ENCODE measurements at places on chromosomes 13 and 19.

- no peak for DNase-seq
Observed at GRCh38 chr19:39847525-39847924, 1.3 kb upstream of the FBL start.

DNA sequence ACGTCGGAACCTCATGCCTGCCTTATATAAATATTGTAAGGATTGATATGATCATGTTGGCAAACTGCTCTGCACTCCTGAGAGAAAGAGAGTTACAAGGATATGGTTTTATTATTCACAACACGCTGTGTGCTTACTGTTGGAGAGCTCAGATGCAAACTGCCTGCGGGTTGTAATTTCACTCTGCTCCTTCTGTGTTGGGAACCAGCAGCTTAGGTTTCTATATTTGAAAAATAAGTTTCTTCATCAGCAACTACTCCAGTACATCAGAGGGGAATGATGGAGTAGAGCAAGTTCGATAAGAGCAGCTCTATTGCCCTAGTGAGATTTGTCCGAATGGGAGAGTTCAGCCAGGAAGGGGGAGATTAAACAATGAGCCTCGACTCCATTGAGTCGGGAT is 106.9 kb upstream of the UBL3 start:
- no peak for DNase-seq

GRCh38 chr19:49589502-49589905 is 1.5 kb upstream of the PRR12 start:
- no peak for DNase-seq

- DNase-seq, result no peak
Observed at GRCh38 chr13:93230261-93230855, 3.8 kb downstream of the GPC6 start.

DNA sequence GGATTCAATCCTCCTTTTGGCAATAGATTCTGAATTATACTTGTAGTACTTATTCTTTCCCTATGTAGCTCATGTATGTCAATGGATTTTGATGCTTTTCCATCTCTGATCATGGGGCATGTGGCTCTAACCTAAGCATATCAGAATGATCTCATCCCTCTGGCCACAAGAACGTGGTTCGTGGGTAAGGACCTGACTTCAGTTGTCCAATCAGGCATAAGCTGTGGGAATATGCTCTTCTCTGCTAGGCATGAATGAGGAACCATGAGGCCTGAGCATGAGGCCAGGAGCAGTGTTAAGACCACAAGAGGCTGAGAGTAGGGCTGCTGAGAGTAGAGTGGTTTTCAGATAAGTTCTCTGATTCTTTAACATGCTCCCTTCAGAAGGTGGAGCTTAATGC is 292.4 kb upstream of the TSHZ3 start:
- no peak for DNase-seq

Measured in osteocyte (in vitro differentiated cells).